Purkinje cell (primary cell): ENCODE measurements at places on chromosomes 7 and 10. TPM values are rescaled to one million over a fixed set of nuclear protein-coding genes. Genes with fewer than 3 reads are reported as not detected.

Gene CPN1
- not detected in 2 replicates for polyA plus RNA-seq

Gene LIPK
- not detected in 2 replicates for polyA plus RNA-seq

Gene RAPGEF5
- 16.7 and 28.7 TPM in 2 replicates for polyA plus RNA-seq

Gene BAMBI
- 78.8 and 114 TPM in 2 replicates for polyA plus RNA-seq

Gene SPDYE11
- polyA plus RNA-seq: 1.4 and 2.2 TPM in 2 replicates

Gene DYNC1I1
- polyA plus RNA-seq: 77.7 and 92.1 TPM in 2 replicates

Gene HABP2
- not detected in 2 replicates for polyA plus RNA-seq

Gene SYT15
- polyA plus RNA-seq: 0.32 and 0.81 TPM in 2 replicates

Gene PNLIPRP1
- not detected in 2 replicates for polyA plus RNA-seq

Gene NUDT13
- not detected in 2 replicates for polyA plus RNA-seq

Gene AS3MT
- 0.59 and 7.1 TPM in 2 replicates for polyA plus RNA-seq

Gene DNAH11
- not detected in 2 replicates for polyA plus RNA-seq

Gene PDGFA
- polyA plus RNA-seq: 54.9 and 56.7 TPM in 2 replicates

Gene SYT15B
- polyA plus RNA-seq: 0.92 TPM in 1 of 2 replicates, not detected in the other

Gene FOXL3
- polyA plus RNA-seq: not detected in 2 replicates

Gene CCL24
- polyA plus RNA-seq: not detected in 2 replicates
